HEK293T (cell line): ENCODE measurements at places on chromosomes 2 and 18.
A peak's percentile ranks its signal among the peaks of the same experiment; 100 is the strongest.

GRCh38 chr18:2444201-2444875 lies 127.0 kb downstream of the METTL4 start:
- DNase-seq = no peak

DNA sequence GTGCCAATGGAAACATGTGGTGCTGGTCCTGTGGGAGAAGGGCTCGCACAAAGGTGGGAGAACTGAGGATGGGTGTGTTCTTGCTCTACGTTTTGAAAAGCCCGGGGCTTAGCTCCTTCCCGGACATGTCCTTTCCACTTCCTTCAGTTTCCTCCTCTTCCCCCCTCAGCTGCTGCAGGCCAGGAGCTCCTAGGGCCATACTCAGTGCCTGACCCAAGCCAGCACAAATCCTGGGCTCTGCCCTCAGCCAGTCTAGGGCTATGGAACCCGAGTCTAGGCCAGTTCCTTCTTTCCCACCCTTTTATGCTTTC lies 1.4 kb upstream of the SIX2 start:
- no peak for DNase-seq

GRCh38 chr2:221215487-221215886 lies 356.6 kb downstream of the EPHA4 start:
- DNase-seq = no peak

DNA sequence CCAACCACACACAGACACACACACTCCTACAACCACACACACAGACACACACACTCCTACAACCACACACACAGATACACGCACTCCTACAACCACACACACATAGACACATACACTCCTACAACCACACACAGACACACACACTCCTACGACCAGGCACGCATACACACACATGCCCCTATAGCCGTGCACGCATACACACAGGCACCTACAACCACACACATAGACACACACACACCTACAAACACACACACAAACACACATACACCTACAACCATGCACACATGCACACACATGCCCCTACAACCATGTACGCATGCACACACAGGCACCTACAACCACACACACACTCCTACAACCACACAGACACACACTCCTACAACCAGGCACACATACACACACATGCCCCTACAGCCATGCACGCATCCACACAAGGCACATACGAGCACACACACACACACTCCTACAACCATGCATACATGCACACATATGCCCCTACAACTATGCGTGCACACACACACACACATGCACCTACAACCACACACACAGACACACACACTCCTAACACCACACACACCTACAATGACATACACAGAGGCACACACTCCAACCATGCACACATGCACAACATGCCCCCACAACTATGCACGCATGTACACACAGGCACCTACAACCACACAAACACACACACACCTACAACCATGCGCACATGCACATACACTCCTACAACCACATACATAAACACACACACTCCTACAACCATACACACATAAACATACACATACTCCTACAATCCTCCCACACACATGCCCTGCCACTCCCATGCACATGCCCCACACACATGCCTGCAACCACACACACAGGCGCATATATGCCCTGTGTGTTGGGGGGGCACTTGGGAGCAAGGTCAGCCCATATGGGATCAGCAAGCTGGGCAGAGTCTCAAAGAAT lies 19.1 kb upstream of the TEX51 start:
- no peak for DNase-seq

DNA sequence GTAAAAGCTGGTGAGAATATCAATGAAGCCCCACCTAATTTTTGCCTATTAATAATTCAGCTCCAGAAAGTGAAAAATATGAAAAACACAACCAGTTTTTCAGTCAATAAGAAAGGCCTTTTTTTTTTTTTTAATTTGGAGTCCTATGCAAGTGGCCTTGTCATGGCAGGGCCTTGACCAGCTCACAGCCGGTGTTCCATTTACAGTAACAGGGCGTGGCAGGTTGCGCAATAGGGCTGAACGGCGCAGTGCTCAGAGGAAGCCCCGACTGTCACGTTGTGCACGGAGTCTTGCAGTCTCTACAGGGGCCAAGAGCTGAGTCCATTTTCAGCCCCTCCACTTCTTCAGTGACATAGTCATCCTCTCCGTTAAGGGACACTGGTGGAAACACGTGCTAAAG lies 184.1 kb upstream of the FN1 start:
- peak; percentile 30 for DNase-seq
